ENCODE measurements at places on chromosomes 1 and 21.

DNA sequence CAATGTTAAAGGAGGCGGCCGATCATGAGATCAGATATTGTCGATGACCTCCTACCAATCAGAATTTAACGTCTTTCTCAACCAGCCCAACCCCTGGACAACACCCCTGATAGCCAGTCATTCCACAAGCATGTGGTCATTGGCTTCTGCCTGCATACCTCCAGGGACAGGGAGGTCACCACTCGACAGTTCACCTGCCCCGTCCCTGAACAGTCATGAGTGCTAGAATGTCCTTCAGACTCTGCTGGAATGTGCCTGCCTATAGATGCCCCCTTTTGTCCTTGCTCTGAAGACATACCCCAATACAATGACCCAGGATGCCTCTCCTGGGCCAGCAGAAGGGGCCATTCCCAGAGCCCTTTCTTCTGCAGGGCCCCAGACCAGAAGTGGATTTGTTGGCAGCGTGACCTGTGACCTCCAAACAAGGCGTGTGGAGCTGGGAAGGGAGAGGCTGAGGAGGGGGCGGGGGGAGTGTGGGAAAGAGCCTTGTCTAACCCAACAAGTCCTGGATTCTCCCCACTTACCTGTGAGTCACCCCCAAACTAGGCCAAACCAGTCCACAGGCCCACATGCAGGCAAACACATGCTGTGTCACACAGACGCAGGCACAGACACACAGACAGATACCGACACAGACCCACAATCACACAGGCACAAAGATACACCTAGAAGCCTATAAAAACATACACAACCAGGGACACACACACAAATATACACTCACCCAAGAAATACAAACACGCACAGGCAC is 2.2 kb downstream of the CRYBG2 start:
- DNase-seq, result no peak

DNA sequence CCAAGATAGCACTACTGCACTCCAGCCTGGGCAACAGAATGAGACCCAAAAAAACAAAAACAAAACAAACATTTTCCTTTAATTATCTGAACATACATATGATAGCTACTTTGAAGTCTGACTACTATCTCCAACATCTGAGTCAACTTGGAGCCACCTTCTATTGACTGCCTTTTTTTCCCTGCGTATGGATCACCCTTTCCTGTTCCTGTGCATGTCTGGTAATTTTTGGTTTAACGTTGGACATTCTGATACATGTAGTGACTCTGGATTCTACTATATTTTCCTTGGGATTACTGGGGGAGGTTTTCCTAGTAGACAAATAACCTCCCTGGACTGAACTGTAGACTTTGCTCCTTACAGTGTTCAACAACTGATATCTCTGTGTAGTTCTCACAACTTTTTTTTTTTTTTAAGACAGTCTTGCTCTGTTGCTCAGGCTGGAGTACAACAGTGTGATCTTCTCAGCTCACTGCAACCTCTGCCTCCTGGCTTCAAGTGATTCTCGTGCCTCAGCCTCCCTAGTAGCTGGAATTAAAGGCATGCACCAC is 70.3 kb downstream of the KIAA0319L start:
- no peak for DNase-seq

- DNase-seq, result no peak
Measured at GRCh38 chr1:204420039-204421004, 8.7 kb upstream of the PPP1R15B start.

GRCh38 chr21:46274797-46275390 is 10.5 kb downstream of the MCM3AP start:
- DNase-seq, result no peak

DNA sequence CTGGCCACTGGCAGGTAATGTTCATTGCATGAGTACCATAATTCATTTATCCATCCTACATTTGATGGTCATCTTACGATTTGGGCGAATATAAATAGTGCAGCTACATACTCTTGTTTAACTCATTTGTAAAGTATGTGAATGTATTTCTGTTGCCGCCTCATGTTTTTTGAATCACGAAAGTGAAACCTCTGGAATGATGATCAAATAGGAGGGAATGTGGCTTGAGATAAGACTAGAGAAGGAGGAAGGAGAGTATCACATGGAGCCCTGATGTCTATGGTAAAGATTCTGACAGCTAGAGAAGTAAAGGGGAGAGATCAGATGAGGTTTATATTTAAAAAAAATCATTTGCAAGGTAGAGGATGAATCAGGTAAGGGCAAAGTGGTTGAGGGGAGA is 8.0 kb downstream of the MRPS14 start:
- no peak for DNase-seq

DNA sequence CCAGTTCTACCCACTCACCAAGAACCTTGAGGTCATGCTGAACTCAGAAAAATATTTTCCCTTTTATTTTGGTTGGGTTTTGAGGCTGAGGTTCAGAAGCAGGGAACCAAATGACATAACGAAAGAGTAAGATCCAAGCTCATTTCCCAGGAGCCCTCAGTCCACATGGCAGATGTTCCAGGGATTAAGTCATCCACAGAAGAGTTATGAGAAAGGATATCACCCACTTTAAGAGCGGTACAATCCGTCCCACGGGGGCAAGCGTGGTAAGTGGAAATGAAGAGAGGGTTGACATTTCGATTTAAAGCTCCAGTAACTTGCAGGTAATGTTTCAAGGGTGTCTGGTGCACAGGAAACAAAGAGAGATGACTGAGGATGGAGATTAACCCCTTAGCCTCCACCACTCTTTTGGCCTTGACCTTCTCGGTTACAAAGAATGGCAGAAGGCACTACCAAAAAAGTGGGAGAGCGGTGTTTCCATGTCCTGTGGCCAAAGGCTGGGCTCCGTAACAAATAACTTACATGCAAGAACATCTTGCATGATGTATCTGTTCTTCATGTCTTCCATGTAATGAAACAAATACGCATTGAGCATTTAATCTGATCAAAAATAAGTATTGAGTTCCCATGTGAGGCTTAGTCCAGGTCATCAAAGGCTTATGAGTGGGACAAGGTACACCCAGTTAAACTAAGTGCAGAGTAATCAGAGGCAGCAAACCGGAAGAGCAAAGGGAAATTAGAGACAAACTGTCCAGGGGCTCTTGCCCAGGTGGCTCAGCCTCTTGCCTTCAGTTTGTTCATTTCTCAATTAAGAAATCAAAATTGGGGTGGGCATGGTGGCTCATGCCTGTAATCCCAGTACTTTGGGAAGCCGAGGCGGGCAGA is 241.4 kb downstream of the TOMM20 start:
- no peak for DNase-seq

DNA sequence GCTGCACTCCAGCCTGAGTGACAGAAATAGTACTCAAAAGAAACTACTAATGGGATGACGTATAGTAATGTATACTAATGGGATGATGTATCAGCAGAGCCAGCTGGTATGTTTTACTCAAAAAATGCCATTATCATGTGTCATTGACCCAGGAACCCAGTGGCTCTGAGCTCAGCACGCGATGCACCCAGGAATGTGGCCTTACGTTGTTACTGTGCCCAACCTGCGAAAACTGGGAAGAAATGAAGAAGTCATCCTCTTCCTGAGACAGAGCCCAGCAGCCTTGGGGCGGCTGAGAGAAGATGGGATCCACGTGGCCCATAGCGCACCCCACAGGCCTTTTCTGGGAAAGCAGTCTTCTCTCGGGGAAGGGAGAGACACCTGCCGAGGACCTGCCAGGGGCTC is 8.8 kb downstream of the UBE2J2 start:
- no peak for DNase-seq

DNA sequence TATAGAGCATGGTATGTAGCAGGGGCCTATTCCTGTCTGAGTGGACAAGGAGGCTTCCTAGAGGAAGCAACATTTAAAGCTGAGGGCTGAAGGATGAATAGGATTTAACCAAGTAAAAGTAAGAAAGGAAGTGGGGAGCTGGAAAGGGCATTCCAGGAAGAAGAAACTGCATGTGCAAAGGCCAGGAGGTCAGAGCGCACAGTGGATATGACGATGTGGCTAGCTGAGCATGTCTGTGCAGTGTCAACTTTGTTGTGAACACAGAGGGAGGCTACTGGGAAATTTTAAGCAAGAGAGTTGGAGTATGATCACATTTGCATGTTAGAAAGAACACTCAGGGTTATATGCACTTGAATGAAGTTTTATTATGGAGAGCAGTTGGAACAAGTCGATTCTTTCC is 28.6 kb upstream of the JUN start:
- DNase-seq, result no peak

- DNase-seq, result no peak
Measured at GRCh38 chr1:18998016-18998724, 41.7 kb upstream of the IFFO2 start.

DNA sequence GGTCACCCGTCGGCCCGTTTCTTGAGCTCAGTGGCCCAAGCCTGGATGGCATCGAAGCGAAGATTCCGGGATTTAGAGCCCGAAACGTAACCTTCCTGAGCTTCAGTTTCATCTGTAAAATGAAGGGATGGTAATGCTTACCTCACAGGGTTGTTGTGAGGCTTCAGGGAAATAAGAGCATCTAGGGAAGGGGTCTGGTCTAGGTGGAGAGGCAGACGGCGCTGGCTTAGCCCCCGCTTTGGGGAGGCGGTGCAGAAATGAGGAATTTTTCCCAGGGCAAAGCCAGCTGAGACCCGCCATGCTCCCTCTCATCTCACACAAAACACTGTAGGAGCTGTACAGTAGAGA is 717 bp upstream of the MYCL start:
- no peak for DNase-seq

DNA sequence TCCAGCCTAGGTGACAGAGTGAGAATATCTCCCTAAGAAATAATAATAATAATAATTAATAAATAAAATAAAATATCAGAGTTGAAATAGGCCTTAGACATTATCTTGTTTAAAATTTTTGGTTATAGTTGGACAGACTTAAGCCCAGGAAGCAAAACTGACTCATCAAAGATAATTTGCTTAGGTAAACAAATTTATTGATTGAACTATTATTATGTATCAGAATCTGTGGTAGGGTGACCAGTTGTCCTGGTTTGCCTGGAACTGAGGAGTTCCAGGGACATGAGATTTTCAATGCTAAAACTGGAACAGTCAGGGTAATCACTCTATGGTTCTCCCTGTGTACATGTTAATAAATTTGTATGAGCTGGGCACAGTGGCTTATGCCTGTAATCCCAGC is 47.8 kb upstream of the RNF11 start:
- no peak for DNase-seq

DNA sequence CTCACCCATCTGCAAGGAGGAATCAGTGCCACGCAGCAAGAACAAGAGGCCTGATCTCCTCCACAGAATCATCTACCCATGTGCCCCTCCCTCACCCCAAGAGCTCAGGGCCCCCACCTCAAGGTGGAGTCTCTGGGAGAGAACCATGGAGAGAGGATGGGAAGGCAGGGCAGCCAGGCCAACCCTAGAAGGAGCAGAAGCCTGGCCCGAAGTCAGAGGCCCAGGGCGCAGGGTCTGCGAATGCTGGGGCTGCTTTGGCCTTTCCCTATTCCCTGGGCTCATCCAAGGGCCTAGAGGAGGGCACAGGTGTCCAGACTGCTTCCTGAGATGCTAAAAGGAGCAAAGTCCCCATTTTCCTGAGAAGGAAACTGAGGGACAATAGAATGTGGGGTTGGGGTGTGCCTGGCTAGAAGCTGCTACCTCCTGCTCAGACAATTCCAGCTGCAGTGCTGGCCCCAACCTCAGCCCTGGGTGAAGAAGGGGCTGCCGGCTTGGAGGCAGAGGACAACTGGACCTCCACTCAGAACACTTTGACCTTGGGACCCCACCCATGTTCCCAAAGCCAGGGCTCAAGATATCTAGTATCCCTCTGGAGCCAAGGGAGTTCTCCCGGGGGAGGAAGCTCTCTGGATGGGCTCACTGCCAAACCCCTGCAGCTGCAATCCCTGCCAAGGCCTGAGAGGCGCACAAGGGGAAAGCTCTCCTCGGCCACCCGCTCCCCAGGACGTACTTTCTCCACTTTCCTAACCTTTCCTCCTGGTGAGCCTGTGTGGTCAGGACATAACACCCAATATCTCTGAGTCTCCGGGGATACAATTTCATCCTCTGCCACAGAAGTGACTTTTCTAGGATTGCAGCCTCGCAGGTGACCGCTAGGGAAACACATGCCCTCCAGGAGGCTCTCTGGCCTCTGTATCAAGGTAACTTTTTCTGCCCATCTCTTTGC is 16.6 kb upstream of the LEMD1 start:
- DNase-seq, result no peak

DNA sequence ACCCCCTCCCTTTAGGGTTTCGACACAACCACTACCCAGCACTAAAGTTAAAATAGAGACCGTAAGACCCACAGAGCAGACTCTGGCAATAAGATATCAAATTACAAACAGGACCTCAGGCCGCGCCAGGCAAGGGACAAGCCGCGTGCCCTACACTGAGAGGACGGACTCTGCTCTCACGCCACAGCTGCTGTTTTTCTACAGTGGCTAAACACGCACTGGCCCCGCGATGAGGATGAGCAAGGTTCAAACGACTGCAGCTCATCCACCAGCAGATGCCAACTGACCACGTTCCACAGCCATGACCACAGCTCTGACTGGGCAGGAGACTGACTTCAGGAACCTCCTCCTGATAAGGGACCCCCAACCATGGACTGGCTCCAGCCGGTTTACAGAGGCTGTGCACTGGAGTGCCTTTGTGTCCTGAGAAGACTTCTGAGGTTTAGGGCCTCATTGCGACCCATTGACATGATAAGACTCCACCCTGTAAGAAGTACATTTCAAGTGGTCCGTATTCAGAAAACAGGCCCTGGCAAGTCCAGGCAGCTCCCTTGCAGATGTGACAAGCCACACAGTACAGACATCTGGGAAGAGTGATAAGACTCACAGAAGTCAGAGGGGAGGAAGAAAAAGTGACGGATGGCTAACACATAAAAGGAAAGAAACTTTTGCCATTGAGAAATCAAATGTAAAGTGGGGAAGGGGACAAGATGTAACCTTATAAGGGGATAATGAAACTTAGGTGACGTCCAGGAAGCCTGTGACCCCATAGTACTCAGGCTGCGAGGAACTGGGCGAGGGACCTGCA is 1.5 kb upstream of the KRTAP10-6 start:
- no peak for DNase-seq

DNA sequence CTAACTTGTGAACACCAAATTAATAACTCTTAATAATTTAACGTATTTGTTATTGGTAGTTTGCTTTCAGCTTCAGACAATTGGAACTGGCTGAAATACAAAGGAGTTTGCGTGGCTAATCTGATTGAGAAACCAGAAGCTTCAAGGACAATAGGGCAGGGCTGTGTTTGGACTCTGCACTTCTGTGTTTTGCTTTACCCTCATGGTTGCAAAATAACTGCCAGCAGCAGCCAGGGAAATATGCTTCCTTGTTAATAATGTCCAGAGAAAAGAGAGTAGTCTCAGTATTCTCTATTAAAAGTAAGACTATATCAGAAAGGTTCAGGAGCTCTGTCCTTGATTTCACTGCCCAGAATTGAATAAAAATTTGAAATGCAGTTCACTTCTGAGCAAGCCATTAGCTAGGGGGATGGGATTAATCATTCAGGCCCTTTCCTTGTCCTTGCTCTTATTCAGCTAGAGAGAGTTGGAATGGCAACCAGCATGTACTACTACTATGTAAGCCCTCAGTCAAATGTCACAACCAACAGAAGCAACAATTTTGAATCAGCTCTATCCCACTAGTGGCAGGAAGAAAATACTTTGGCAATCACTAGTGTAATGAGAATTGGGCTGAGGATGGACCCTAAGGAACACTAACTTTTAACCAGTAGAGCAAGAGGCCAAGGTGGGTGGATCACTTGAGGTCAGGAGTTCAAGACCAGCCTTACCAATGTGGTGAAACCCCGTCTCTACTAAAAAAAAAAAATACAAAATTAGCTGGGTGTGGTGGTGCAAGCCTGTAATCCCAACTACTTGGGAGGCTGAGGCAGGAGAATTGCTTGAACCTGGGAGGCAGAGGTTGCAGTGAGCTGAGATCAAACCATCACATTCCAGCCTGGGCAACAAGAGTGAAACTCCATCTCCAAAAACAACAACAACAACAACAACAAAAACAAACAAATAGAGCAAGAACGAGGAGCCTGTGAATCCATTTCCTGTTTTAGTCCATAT is 76.8 kb downstream of the POU2F1 start:
- DNase-seq, result no peak

All from iPS DF 19.7 (cell line).